ENCODE measurements at places on chromosomes 13 and 19.

GRCh38 chr19:34337739-34338138 lies 27.3 kb upstream of the GPI start:
- no peak for DNase-seq

GRCh38 chr13:112893570-112894422 lies 75.2 kb upstream of the MCF2L start:
- DNase-seq = peak; percentile 33

GRCh38 chr13:41827507-41828213 lies 133.2 kb downstream of the VWA8 start:
- no peak for DNase-seq

GRCh38 chr13:110344320-110344719 lies 37.2 kb downstream of the COL4A2 start:
- DNase-seq = no peak

DNA sequence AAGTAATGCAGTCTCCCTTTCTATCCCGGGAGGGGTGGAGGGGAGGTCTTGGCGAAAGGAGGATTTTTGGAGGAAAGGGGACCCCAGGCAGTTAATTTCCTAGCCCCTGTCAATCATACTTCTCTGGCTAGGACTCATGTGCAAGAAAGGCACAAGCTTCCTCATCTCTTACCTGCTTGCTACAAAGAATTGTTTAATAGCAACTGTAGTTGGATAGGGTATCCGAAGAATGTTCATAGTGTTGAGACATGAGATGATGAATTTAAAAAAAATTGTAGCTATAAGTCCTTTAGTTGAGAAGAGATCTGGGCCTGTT lies 525 bp downstream of the BORA start:
- DNase-seq = no peak

GRCh38 chr19:3995607-3996006 lies 10.3 kb upstream of the EEF2 start:
- DNase-seq = no peak

- no peak for DNase-seq
Observed at GRCh38 chr13:46173656-46174055, 8.3 kb downstream of the LCP1 start.

DNA sequence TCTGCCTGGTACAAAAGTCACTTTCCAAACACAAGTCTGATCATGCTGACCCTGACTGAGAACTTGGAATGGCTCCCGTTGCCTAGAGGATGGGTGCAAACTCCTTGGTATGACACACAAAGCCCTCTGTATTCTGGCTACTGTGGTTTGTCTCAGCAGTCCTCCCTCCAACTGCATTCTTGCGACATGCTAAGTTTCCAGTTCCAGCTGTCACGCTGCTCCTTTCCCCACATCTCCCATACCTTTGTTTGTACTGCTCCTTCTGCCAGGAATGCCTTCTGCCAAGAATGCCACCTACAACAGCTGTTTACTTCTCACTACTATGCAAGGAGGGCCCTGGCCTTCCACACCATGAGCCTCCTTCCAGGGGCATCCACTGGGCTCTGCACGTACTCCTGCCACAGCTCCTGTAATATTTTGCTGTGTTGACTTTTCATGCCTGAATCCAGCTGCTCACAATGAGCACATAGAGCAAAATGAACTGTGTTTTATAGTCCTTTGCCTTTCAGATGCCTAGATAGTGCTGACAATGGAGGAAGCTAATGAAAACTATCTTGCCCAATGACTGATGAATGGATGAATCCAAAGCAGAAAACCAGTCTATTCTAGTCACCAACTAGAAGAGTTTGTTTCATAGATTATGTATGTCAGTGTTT lies 543.7 kb downstream of the EFNB2 start:
- no peak for DNase-seq

DNA sequence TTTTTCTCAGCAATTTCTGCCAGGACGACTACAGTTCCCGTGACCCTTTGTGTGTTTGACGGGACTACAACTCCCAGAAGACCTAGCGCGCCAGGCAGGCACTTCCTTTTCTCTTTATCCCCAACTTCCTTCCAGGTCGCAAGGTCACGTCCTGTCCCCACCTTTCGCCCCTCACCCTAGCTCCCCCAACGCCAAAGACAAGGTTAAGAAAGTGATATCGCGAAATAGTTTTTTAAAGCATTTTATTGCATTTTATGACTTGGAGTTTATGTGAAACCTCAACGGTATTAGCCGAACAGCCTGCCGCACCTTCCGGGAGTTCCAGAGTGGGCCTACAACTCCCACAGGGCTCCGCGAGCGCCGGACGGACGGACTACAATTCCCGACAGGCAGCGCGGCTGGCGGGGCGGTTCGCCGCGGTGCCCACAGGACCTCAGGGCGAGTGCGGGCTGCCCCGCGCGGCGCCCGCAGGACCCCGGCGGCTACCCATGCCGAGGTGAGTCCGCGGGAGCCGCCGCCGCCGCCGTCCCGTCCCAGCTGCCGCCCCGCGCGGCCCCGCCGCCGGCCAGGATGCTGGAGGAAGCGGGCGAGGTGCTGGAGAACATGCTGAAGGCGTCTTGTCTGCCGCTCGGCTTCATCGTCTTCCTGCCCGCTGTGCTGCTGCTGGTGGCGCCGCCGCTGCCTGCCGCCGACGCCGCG lies at the start of gene NCLN:
NCLN (plus strand) TSS at position 470 of the 699 bp plus-strand sequence; CDS start at position 571, 101 bp downstream.
- DNase-seq = peak; percentile 95

DNA sequence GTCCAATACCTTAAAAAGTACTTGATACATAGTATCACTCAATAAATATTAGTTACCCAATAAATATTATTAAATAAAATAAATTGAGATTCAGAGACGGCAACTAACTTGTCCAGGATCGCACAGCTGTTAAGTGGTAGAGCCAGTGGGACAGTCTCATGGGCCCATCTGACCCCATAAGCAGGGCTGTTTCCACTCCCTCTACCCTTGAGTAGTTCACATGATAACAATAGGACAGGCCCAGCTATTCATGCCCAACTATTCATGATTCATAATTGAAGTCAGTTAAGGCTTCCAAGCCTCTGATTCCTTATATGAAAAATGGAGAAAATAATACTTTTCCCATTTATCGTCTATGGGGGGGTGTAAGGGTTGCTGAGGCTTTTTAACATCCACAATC lies 78.2 kb downstream of the C13orf42 start:
- DNase-seq = no peak

DNA sequence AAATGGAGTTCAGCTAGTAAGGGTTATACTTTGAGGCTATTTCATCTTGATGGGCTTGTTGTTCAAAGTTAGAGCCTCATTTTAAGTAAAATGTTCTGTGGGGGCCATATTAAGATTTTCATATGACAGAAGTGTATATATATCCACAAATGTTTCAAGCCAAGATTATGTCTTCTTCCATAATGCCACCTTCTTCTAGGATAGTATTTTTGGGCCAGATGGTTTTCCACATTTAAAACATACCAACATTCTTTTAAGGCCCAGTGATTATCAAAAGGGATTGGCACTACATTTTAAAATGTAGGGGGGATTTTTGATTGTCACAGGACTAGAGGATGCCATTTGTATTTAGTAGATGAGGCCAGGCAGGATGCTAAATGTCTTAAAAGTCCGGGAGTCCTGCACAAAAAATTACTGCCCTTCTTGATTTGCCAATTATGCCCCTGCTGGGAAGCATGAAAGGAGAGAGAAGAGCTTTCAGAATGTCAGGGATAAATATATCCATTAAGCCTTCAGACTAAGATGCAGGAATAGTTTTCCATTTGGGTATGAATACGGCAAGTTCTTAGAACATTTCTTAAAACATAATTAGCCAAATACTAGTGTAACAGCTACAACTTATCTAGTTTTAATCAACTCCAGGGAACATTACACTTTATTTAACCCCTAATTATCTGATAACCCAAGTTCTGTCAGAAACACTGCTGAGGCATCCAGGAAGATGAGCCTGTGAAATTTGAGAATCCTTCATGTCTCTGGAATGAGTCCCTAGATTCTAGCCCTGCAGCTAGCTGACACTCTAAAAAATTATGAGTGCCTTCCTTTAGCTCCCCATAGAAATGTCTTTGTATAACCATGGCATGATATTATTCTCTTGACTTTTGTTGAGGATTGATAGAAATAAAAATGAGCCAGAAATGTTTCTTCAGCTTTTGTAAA lies 34.0 kb downstream of the ITM2B start:
- no peak for DNase-seq

Data from activated naive CD4-positive, alpha-beta T cell treated with anti-CD3 and anti-CD28 coated beads, Interleukin-2, amount 50 U/mL, for 16 hours (primary cell).